ENCODE measurements at places on chromosomes 6 and 20.

DNA sequence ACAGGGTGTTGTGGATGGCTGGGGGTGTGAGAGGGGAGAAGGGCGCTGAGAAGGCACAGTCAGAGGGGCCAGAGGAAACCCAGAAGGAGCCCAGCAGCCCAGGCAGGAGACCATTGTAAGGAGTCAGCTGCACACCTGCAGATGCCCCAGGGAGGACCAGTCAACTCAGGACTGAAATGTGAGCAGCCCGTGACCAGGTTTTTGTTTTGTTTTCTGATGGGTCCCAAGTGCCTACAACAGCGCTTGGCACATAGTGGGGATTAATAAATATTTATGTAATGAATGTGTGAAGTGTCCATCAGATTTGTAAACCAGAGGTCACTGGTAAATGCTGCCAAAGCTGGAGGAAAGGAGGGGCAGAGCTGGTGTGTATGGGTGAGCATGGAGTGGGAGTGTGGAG lies 30.2 kb downstream of the TRAM2 start:
- no peak for DNase-seq

DNA sequence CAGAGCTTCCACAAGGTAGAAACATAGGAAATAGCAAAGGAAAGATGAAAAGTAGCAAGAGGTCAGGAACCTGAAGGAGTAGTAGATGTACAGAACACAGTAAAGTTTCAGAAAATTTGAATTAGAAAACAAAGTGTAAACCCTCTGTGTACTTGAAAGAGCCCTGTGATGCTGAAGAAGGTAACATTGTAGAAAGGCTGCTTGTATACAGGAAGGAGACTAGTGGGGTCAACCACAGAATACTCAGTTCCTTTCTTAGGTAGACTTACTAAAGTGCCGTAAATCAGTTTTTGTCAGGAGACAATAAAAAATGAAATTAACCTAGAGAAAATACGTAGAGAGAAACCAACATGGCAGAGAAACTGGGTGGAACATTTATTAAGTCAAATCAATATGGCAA lies 149.7 kb downstream of the AIG1 start:
- DNase-seq, result no peak

DNA sequence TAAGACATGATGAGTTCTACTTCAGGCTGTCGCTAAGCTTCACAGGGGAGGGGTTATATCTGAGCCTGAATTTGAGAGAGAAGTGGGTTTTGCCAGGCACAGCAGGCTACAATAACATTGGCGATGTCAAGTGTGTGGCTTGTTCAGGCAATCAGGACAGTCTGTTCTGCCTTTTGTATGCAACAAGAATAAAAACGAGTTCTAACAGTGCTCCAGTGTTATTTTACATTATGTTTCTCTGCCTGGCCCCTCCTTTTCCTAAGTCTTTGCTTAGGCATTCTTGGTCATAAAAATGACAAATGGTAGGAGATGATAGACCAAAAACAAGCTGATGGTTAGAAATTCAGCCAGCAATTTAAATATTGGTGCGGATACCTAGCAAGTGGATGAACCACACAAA lies 26.8 kb downstream of the PAQR8 start:
- DNase-seq, result no peak

DNA sequence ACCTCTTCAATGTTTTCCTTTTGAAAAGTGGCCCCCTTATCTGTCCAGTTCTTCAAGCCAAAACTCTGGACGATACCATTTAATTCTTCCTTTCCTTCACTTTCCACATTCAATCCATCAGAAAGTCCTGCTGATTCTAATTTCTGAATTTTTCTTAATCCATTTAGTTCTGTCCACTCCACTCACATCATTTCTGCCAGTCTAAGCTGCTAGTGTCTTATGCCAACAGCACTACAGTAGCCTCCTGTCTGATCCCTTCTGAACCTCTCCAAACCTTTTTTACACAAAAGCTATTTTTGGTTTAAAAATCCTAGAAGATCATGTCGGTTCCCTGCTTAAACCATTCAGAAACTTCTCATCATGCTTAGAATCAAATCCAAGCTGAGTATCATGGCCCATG lies 24.5 kb upstream of the SNAP25 start:
- DNase-seq, result no peak

DNA sequence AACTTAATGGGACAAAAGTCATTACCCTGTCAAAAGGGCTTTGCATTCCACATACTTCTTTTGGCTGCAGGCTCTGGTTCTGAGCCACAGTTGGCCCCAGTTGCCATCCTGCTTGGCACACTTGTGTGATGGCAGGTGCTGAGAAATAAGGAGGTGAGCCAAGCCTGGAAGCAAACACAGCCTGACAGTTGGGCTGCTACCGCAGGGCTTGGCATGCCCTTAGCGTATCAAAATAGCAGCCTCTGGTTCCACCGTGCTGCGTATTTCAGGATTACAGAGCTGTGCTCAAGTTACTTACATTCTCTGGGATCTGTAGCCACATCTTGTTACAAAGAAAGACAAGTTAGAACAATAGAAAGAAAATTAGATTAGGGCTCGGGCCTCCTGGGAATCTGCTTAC lies 11.1 kb downstream of the MTHFD1L start:
- no peak for DNase-seq

- DNase-seq, result no peak
These were observed 680.2 kb upstream of the MMS22L start for GRCh38 chr6:97963193-97963592.

DNA sequence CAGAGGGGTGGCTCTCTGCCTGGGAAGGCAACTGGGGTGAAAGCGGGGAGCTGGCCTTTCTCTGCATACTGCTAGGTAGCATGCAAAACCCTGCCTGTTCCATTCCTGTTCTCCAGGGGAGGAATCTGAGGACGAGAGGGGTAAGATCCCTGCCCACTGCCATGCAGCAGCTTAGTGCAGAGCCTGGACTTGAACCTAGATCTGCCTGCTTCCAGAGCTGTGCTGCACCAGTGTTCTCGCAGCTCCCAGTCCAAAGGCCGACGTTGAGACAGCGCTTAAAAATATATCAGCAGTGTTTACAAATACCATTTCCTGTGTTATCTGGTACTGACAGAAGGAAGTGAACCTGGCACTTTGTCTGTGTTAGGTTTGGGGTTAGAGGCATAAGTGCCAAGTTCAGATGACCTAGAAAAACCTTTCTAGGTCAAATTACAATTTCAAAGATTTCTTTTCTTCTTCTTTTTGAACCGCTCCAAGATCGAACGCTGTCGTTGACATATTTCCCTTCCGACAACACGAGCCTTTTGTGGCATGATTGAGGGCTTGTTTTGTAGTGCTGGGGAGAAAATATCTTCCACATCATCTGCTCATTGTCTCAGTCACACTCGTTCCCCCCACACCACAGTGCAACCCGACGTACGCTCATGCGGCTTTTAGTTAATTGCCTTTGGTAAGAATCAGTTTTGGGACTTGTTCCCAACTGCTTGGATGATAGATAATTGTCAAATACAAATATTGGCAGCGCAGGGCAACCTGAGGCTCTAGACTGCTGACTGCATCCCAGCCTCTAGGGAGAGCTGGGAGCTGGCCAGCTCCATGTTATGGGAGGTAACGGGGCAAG lies 44.6 kb downstream of the TOX2 start:
- no peak for DNase-seq

DNA sequence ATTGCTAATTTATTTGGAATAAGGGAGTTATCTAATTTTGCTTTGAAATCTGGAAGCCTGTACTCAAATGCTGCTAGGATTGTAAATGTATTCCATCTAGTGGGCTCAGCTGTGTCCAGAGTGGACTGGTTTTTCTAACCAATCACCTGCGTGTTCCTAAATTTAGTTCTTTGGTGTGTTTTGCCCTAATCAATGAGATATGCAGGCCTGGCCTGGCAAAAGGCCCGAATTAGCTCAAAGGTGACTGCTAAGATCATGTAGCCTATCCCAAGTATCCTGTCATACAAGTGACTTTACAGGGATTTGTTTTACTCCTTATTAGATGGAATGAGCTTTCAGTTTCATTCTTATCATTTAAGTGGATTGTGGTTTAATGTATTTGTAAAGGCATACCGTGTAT lies 51.3 kb upstream of the ARMC2 start:
- DNase-seq, result no peak

GRCh38 chr20:51651921-51652549 lies 109.5 kb upstream of the NFATC2 start:
- DNase-seq, result no peak

DNA sequence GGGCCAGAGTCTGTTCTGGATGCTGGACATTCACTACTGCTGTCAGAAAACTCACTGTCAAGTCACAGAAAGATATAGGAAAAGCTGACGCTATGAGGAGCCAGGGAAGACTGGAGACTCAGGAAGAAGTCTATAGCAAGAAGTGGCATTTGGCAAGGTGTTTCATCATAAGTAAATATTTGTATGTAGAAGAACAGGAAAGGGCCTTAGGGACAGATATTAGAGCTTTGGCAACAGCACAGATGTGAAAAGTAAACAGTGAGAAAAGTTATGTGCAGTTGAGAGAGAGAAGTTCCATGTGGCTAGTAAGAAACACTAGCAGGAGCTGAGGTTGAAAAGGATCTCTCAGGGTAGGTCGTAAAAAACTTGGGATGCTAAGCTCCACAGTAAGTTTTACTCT lies 868.9 kb downstream of the PHF3 start:
- no peak for DNase-seq

DNA sequence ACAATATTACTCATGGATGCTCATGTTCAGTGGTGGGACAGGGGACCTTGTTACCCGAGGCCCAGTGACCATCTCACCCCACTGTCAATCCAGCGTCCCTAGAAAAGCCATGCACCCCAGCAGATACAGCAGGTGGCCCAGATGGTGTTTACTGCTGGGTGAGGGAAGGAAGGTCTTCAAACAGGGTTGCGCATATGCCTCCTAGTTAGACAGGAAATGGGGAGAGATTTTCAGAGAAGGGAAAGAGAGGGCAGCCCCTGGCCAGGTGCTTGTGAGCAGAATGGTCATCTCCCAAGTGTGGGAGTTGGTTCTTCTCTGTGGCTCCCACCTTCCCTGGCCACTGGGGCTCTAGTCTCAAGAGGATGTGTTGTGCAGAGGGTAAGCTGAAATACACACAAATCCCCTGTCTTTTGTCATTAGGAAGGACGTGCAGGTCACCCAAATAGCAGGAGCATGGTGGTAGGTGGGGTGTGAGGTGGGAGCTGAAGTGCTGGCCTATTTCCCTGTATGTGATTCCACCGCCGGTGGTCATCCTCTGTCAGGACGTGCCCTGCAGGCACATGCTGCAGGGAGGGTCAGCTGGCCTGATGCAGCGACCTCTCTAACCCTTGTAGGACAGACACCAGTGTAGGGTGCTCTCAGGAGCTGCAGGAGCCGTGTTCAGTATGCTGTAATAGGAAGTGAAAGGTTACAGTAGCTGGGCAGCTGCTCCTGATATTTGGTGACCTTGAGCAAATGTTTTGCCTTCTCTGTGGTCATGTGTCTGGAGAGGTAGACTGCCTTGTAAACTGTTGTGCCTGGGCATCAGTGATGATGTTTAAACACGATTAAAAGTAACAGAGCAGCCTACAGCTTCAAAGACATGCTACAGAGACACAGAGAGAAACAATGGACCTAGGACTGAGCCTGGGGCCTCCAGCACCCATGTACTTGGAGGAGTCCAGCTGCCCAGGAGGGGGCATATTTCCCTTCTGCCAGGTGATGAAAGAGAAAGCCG lies 3.2 kb upstream of the CST3 start:
- no peak for DNase-seq

GRCh38 chr20:35394271-35394670 lies 17.5 kb downstream of the UQCC1 start:
- no peak for DNase-seq

DNA sequence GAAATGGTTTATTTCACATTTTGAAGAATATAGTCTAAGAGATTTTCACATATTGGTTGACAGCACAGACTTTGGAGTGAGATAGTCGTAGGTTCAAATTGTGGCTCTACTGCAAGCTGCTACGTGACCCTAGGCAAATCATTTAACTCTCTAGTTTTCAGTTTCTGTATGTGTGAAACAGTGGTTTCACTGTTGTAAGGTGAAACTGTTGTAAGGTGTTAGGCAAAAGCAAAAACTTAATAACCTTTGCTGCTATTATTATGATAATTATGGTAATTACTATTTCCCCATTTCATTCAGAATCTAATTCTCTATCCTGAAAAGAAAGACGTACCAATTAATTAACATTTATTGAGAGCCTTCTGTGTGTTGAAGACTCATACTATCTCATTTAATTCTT lies 144.2 kb downstream of the REV3L start:
- no peak for DNase-seq
